ENCODE measurements at places on chromosomes 3 and 15. TPM values are rescaled to one million over a fixed set of nuclear protein-coding genes. Genes with fewer than 3 reads are reported as not detected.

The OGG1 gene
- total RNA-seq = 32.1 TPM

The GNAT1 gene
- total RNA-seq = not detected

The GOLGA6L6 gene
- not detected for total RNA-seq

The DUOXA1 gene
- total RNA-seq = 0.36 TPM

The BLM gene
- total RNA-seq = 3.8 TPM

The ZCWPW2 gene
- 1.7 TPM for total RNA-seq

The TTC23 gene
- 36.7 TPM for total RNA-seq

The RETNLB gene
- total RNA-seq = not detected

The AADAC gene
- 138 TPM for total RNA-seq

The MAP1A gene
- total RNA-seq = 108 TPM

The GAP43 gene
- total RNA-seq = 3.4 TPM

The SPINT1 gene
- total RNA-seq = not detected

The EAF1 gene
- total RNA-seq = 15.2 TPM

The RTP4 gene
- 2.8 TPM for total RNA-seq

The H1-8 gene
- total RNA-seq = not detected

The B3GNT5 gene
- 10.4 TPM for total RNA-seq

The AADACL2 gene
- total RNA-seq = not detected

The CEP63 gene
- total RNA-seq = 19.4 TPM

The EDC3 gene
- 11.3 TPM for total RNA-seq

The C3orf85 gene
- not detected for total RNA-seq

The PPARG gene
- total RNA-seq = 39.4 TPM

The IFT80 gene
- total RNA-seq = 61.0 TPM

The TUBGCP5 gene
- 17.3 TPM for total RNA-seq

Measured in fibroblast of the aortic adventitia (primary cell).